ENCODE measurements at places on chromosomes 16 and 17.

- no peak for DNase-seq
Measured at GRCh38 chr16:12601290-12601900, 202.3 kb downstream of the CPPED1 start.

- no peak for DNase-seq
Measured at GRCh38 chr17:16950488-16950887, 21.4 kb downstream of the TNFRSF13B start.

DNA sequence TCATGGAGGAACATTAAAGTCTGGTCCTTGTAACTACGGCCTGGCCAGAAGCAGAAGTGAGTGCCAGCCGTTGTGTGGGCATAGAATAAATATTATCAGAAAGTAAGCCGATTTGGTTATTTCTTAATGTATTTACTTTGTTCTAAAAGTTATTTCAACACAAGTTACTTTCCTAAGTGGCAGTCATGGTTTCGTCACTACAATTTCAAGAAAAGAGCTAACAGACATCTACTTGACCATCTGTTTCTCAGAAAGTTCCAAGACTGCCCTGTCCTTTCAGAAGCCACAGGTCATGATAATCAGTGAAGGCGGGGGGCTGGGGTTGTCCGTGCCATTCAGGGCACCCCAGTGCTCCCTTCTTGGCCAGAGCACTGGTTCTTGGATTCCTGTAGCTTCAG, 14.9 kb upstream of the FASN start:
- DNase-seq, result no peak

DNA sequence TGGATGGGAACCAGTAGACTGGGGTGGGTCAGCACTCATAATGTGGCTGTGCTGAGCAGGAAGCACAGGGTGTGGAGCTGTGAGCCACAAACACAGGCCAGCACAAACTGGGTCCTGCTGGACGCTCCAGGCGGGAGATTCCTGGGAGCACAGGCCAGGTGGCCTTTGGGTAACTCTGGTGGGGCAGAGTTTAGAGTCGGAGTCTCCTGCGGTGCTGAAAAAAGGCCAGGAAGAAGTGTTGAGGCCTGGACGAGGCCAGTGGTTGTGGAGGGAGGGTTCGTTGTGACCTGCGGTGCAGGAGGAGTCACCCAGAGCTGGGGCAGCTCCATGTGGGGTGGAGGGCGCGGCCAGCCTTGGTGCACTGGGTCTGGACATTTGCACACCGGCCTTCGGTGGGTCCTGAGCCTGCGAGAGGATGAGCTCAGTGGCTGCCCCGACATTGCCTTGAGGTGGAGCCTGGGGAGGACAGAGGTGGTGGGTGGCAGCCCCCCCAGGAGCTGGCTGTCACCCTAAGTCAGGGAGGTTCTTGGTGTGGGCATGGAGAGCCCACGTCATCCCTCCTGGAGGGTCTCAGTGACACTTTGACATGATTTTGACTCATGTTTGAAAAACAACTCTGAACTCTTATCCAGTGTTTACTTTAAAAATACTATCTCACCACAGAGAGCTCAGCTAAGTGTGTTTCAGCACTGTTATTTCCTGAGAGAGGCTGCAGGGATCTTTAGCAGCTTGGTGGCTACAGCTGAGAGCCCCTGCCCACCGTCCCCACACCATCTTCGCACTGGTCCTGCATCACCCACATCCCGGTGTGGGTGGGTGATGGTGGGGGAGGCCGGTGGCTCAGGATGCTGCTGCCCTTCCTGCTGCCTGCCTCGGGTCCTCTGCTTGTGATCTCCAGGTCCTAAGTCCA, 98.7 kb downstream of the NPIPB11 start:
- DNase-seq, result no peak

DNA sequence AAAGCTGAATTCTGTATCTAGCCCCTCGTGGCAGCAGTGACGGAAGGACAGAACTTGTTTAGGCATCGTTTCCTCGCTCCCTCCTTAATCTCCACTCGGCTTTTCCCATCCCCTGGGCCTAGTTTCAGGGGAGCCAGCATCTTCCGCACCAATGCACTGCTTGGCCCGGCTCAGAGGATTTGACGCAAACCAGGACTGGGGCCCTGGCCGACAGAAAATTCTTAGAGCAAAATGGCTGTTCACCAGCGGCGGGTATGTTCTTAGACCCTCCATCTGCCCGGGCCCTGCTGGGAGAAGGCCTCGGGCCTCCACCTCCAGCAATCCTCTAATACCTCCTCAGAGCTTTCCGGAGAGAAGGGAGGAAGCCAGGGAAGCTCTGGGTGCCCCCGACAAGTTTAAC, 54.6 kb downstream of the TBC1D16 start:
- no peak for DNase-seq

DNA sequence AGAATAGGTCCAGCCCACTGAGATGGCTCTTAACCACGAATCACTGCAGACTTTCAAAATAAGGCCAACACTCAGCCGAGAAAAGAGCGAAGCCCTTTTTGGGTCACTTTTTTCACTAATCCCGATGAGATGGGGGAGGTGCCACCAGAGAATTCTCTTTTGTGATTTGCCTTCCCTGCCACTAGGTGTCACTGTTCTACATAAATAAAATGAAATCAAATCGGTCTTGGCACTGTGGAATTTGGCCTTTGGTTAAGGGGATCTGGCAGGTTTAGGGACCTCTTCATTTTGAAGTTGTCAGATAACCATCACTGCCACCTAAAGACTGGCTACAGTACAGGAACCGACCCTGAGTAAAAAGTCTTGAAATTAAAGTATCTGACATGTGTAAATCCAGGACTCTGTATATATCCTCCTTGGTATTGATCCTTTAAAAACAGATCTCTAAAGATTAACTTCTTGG, 147.0 kb downstream of the HS3ST4 start:
- DNase-seq, result peak; percentile 4

- DNase-seq, result peak; percentile 45
Measured at GRCh38 chr17:82330322-82331239, 3.0 kb downstream of the SECTM1 start.

GRCh38 chr17:6639586-6640535, 650 bp downstream of the KIAA0753 start:
- peak; percentile 44 for DNase-seq

DNA sequence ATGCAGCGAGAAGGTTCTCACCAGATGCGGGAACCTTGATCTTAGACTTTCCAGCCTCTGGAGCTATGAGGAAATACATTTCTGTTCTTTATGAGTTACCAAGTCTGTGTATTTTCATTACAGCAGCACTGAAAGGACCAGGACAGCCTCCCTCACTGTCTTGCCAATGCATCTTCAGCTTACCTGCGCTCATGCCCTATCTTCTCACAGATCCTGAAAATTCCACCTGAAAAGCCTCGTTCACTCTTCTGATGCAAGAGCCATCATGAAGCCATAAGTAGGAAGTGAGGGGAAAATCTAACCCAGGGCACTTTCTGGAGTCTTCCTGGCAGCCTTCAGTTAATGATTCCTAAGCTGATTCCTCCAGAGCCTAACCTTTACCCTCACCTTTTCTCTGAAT, 194.0 kb downstream of the SALL1 start:
- DNase-seq, result no peak

DNA sequence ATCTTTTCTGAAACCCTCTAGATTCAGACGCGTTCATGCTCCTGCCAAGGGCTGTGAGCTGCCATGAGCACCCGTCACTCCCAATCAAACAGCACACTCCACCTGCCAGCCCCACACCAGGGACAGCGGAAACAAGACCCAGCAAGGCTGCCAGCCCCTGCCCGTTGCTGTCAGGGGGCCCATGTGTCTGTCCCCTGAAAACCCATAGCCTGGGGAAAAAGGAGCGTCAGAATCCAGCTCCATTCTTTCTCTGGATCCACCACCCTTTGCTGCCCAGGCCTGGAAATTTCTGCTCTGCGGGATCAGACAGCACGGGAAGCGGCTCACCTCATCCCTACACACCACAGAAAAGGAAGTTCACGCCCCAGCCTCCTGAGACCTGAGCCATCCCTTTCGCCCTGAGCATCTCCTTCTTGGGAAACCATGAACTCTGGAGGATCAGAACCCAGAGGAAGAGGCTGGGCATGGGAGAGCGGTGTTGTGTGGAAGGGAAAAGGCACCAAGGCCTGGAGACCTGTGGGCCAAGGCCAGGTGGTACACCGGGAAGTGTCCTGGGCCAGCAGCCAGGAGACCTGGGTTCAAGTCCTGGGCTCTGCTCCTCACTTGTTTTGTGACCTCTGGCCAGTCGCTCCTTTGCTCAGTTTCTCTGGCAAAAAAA, 51.5 kb upstream of the RCVRN start:
- no peak for DNase-seq

- no peak for DNase-seq
Measured at GRCh38 chr17:78437508-78438169, 59.2 kb downstream of the PGS1 start.

GRCh38 chr16:63945806-63946205, 1176.1 kb downstream of the CDH11 start:
- DNase-seq, result no peak

DNA sequence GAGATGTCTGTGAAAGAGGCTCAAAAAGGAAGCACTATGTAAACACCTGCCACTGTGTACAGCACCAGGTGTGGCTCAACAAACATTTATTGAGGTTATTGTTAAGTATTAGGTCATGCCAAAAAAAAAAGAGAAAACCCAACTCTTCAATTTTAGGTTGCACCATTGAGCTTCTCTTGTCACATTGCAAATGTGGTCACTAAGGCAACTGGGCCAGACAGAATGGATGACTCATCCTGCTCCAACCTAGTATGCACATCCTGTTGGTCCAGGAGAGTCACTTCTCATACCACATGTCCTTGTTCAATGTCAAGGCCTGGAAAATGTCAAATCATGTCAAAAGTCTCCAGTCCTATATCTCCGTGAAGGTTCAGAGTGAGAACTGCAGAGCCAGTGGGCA, 25.0 kb downstream of the HOXB1 start:
- DNase-seq, result no peak

DNA sequence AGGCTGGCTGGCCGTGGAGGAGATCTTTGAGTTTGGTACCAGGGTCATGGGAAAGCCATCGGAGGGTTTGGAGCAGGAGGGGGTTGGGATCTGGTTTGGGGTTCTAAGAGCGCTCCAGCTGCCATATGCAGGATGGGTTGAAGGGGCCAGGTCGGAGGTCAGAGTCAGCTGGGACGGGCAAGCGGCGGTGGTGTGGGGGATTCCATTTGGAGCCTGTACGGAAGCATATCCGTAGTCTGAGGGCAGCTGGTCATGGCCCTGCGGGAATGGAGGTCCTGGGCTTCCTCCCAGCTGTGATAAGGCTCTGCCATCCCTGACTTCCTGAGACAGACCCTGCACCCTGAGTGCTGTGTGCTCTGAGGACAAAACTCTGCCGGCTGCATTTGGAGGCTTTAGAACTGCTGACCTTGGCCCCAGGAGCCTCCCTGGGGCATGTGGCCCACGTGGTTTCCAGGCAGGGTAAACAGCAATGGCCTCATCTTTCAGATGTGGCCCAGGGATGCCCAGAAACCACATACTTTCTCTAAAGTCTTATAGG, 46.5 kb downstream of the ATP2C2 start:
- DNase-seq, result no peak

DNA sequence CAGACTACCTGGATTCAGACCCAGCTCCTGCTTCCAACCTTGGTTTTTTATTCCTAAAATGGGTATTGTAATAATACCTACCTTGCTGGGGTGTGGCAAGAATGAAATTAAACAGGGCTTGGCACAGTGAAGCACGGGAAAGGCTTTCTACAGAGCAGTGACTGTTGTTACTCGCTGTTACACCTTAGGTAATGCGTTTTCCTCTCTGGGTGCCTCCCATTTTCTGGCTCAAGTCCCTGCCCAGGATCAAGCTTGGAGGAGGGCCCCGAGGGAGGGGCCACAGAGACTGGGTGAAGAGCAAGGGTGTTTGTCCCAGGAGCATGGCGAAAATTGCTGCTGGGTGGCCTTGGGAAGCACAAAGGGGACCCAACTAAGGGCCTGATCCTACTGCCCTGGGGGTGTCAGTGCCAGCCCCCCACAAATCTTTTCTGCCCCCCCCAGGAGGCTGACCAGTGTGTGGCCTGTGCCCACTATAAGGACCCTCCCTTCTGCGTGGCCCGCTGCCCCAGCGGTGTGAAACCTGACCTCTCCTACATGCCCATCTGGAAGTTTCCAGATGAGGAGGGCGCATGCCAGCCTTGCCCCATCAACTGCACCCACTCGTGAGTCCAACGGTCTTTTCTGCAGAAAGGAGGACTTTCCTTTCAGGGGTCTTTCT, 13.3 kb downstream of the MIEN1 start:
- DNase-seq, result no peak

GRCh38 chr17:29732613-29733012, 109.9 kb upstream of the CORO6 start:
- no peak for DNase-seq

GRCh38 chr16:75555213-75555706, 792 bp downstream of the TMEM231 start:
- DNase-seq, result peak; percentile 14

DNA sequence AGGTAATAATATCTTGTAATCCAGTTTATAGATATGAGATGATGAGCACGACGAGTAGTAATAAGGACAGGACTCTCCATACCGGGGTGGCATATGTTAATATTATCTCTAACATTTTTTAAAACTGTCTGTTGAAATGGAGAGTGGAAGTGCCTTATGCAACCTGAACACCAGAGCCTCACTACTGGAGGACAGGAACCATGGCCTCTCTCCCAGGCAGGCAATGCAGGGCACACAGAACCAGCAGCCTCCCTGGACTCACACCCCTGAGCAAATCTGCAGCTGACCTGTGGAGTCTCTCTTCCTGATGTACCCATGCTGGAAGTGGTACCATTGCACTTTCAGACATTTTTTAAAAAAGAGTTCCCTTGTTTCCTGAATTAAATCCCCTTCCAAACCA, 55.2 kb upstream of the ERN1 start:
- DNase-seq, result no peak

DNA sequence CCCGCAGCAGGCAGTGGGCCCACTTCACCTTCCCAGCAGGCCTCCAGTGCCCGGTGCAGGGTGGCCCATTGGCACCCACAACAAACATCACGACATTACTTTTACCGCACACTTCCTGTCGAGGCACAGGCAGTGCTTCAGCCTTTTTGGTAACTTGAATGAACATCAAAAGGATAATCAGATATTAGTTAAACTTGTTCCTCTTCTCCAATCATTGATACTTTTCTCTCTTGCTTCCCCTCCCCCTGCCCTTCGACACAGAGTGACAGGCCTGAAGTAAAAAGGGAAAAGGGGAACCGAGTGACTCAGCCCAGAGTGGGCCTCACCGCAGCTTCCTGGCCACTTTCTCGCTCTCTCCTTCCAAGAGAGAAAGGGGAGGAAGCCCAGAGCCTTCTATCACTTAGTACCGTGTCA, 507.0 kb downstream of the MAF start:
- peak; percentile 95 for DNase-seq

DNA sequence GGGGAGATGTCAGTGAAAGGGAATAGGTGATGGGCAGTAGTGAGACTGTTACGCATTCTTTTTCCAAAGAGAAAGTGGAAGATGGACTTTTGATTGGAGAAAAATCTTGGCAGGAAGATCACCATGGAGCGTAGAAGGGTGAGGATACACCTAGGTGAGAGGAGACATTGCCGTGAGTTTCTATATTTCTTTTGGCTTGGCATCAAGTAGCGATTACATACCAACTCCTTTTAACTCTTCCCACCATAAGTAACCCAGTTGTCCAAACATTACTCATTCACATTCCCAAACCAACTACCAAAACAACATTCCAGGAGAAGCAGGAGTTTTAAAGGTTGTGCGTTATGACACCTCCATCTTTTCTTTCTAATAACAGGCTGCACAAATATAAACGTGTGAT, 10.7 kb upstream of the KRT28 start:
- no peak for DNase-seq
